CD4-positive, alpha-beta T cell (primary cell): ENCODE measurements at places on chromosomes 13 and 19. TPM values are rescaled to one million over a fixed set of nuclear protein-coding genes. Genes with fewer than 3 reads are reported as not detected.

DNA sequence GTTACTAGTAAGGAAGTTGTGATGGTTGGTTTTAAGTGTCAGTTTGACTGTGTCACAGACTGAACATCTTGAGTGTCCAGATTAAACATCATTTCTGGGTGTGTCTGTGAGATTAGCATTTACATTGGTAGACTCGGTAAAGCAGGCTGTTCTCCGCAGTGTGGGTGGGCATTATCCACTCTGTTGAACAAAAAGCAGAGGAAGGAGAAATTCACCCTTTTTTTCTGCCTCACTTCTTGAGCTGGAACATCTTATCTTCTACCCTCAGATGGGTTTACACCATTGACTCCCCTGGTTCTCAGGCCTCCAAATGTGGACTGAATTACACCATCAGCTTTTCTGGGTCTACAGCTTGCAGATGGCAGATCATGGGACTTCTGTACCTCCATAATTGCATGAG lies 63.7 kb upstream of the ZDHHC20 start:
- DNase-seq, result no peak

The ZNF615 gene
- total RNA-seq, result 8.9 TPM

GRCh38 chr19:55711719-55712118 lies 26.5 kb downstream of the NLRP9 start:
- DNase-seq, result no peak

The USHBP1 gene
- not detected for total RNA-seq

The ASF1B gene
- total RNA-seq, result 0.59 TPM

GRCh38 chr13:60788156-60788829 lies 391.3 kb downstream of the TDRD3 start:
- no peak for DNase-seq

GRCh38 chr13:37397535-37397934 lies 201.0 kb downstream of the POSTN start:
- DNase-seq, result no peak

- DNase-seq, result no peak
These were observed 107.6 kb downstream of the ABCC4 start for GRCh38 chr13:95193509-95194230.

The SIGLEC11 gene
- total RNA-seq, result 0.08 TPM

DNA sequence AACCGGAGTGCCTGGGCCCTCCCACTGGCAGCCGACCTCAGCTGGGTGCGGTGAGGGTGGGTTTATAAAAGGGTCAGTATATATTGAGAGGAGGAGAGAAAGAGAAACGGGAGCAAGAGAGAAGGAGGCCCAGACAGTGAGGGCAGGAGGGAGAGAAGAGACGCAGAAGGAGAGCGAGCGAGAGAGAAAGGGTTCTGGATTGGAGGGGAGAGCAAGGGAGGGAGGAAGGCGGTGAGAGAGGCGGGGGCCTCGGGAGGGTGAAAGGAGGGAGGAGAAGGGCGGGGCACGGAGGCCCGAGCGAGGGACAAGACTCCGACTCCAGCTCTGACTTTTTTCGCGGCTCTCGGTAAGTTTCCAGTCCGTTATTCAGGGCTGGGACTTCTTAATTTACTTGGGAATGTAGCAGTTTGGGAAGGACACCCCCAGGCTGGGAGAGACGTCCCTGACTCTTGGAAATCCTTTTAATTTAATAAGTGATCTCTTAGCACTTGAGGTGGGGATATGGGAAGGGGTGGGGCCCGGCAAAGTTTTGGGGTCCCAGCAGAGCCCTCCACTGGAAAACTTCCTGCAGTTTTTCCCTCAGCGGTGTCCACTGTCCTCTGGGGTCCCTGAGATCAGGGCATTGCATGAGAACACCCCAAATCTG lies at the start of gene EMP3:
EMP3 (plus strand) TSS at position 288 of the 646 bp plus-strand sequence. CDS start 1,293 bp downstream, outside the sequence.
- DNase-seq, result peak; percentile 80

- no peak for DNase-seq
These were observed 26.9 kb downstream of the UFM1 start for GRCh38 chr13:38376546-38376945.

The ZNF414 gene
- total RNA-seq, result 38.0 TPM

GRCh38 chr19:1863328-1863637 lies at the start of gene KLF16:
Gene KLF16, minus strand, starts transcription at chr19:1863579. Its CDS starts 82 bp downstream, at chr19:1863497.
- DNase-seq, result no peak

The CD79A gene
- 3.8 TPM for total RNA-seq

DNA sequence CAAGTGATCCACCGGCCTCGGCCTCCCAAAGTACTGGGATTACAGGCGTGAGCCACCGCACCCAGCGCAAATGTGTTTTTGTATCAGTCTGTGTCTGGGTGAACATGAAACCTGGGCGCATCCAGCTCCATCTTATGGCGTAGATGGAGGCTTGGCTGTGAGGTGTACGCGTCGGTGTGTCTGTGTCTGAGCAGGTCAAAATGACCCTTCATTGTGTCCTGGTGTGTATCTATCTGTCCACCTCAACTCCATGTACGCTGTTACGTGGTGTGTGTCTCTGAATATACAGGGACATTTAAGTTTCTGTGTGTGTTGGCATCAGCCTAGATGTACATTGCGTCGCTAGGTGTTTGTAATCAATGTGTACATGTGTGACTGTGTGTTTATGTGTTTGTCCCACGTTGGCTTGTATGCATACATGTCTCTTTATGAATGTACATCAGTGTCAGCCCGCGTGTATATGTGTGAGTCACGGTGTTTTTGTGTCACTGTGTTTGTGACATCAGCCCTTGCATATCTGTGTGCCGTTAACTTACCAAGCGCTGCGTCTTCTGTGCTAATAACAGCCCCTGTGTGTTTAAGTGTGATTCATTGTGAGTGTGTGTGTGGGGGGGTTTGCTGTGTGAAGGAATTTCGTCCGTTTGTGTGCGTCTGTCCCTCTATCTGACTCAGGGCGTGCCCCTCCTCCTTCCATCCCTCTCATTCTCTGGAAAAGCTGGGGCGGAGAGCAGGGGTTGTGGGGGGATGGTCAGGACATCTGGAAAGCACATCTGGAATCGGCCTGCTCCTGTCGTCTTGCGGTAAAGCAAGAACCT lies 6.4 kb downstream of the AXL start:
- peak; percentile 52 for DNase-seq

DNA sequence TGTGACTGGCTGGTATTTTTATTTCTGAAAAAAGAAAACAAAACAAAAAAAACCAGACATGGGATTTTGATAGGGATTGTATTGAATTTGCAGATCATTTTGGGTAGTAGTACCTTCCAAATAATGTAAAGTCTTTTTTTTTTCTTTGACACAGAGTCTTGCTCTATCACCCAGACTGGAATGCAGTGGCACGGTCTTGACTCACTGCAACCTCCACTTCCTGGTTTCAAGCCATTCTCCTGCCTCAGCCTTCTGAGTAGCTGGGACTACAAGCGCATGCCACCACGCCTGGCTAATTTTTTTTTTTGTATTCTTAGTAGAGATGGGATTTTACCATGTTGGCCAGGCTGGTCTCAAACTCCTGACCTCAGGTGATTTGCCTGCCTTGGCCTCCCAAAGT lies 4.2 kb downstream of the ZNF101 start:
- no peak for DNase-seq

The LRG1 gene
- not detected for total RNA-seq

The COL5A3 gene
- 5.2 TPM for total RNA-seq

The KLK14 gene
- 0.22 TPM for total RNA-seq

The PEAK3 gene
- total RNA-seq, result not detected

The FBN3 gene
- total RNA-seq, result not detected

DNA sequence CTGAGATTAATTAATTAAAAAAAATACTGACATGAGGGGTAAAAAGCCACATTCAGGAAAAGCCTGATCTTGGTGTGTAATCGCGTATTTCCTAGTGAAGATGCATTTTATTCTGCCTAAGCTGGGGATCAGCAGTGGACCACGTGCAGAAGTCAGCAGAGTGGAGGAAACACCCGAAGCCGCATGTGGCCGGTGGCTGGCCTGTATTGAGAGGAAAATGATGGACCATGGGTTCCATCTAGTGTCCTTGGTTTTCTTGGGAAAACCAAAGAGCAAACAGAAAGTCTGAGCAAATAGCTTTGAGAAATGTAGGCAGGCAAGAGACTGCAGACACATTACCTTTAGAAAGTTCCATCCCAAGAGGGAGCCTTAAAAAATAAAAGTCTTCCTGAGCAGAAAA lies 23.7 kb upstream of the SHISA2 start:
- DNase-seq, result no peak

The DEDD2 gene
- total RNA-seq, result 96.5 TPM

- DNase-seq, result peak; percentile 67
These were observed 52.8 kb downstream of the TNFSF13B start for GRCh38 chr13:108322206-108322824.

- no peak for DNase-seq
These were observed 660.4 kb downstream of the SLITRK1 start for GRCh38 chr13:83221813-83222241.

DNA sequence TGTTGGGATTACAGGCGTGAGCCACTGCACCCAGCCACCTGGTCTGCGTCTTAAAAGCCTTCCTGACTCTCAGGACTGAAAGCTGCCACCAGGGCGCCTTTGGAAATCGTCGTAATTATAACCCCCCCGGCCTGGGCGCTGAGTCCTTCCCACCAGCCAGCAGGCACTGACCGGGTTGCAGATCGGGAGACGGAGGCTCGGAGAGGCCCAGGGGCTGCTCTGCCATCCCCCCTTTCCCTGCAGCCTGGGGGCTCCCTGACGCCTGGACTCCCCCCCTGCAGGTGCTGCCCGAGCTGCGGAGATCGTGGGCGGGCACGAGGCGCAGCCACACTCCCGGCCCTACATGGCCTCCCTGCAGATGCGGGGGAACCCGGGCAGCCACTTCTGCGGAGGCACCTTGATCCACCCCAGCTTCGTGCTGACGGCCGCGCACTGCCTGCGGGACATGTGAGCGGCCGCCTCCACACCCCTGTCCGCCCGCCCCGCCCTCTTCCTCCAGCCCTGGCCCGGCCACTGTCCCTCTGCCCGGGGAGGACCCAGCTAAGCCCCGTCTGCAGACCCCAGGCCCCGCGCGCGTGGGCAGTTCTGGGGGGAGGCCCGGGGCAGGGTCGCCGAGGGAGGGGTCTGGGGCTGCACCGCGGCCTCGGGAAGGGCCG lies 2.5 kb downstream of the PRTN3 start:
- DNase-seq, result no peak

The SYCN gene
- not detected for total RNA-seq

The ZNF382 gene
- total RNA-seq, result 4.2 TPM

GRCh38 chr19:1651568-1652291 lies 685 bp downstream of the TCF3 start:
- DNase-seq, result peak; percentile 67

GRCh38 chr13:51501592-51502152 lies 48.8 kb upstream of the INTS6 start:
- no peak for DNase-seq

GRCh38 chr13:53189162-53189561 lies 160.5 kb downstream of the OLFM4 start:
- DNase-seq, result no peak

The TMEM221 gene
- total RNA-seq, result not detected

GRCh38 chr13:95391362-95391761 lies 90.1 kb upstream of the ABCC4 start:
- DNase-seq, result no peak

DNA sequence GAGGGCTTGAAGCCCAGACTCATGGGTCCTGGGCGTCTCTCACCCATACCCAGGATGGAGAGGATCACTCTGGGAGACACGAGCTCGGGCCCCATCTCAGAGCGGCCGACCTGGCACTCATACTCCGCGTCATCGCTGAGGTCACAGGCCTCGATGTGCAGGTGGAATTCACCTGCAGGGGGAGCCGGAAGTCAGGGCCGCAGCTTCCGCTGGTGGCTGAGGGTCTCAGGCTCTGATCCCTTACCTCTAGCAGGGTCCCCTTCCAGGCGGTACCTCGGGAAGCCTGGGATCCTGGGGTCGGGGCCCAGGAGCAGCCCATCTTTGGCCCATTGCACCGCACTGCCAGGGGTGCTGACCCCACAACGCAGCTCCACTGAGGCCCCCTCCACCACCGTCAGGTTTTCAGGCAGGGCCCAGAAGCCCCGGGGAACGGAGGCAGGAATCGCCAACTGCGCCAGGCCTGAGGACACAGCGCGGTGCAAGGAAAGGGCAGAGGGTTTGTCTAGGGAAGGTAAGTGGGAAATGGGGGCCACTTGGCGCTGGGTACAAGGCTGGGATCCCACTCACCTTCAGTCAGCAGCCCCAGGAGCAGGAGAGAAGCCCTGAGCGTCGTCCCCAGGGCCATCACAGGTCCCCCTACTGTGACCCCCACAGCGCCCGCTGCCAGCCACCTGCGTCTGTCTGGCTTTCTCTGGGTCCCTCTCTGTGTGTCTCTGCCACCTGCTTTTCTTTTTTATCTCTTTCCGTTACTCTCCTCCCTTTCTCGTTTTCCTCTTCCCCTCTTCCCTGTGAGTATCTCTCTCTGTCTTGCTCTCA lies 883 bp downstream of the NPHS1 start:
- DNase-seq, result no peak

- no peak for DNase-seq
These were observed 121.2 kb downstream of the SHISA2 start for GRCh38 chr13:25930653-25931052.

DNA sequence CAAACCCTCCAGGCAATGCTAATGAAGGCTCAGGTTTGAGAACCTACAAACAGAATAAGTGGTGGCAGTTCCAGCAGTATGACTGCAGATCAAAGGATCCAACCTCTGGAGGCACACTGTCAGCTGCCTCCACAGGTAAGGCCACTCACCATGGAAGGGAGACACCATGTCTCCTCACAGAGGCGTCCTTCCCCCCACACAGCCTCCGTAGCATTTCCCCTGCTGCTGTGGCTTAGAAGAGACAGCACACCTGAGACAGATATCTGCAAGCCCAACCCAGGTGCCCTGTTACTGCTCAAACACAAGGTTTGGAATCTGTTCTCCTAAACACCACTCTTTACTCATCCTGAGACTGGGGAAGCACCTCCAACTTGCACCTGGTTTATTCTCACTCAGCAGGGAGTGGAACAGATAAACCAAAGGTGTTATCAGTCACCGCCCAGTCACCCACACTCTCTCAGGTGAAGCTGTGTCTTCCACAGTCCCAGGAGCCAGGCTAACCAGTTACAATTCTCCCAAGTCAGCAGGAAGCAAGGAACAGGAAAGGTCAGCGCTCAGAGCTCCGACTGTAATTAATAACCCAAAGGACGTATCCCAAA lies 311.2 kb downstream of the FOXO1 start:
- no peak for DNase-seq

- DNase-seq, result no peak
These were observed 535.9 kb downstream of the GPC5 start for GRCh38 chr13:91934354-91934753.

GRCh38 chr19:57887195-57887941 lies 1.5 kb downstream of the ZNF814 start:
- no peak for DNase-seq

The CYP2S1 gene
- 0.82 TPM for total RNA-seq

The CLIP3 gene
- total RNA-seq, result 0.85 TPM

The PNMA8A gene
- not detected for total RNA-seq

The SMIM24 gene
- not detected for total RNA-seq

GRCh38 chr13:112685896-112686295 lies 3.9 kb upstream of the ATP11A start:
- no peak for DNase-seq
